Activated CD8-positive, alpha-beta T cell treated with anti-CD3 and anti-CD28 coated beads, Interleukin-2, amount 10 ng/mL, durations not matched to agents 7 days and 5 days (primary cell): ENCODE measurements at places on chromosomes 3 and 15. TPM values are rescaled to one million over a fixed set of nuclear protein-coding genes. Genes with fewer than 3 reads are reported as not detected.

MESP1 gene
- total RNA-seq: 1.8 TPM

- no peak overlapping the region for H3K4me3 ChIP-seq
- no peak for DNase-seq
- H3K27me3 ChIP-seq: no peaks in the 10 kb centered on the region
- no peaks in the 10 kb centered on the region for H3K36me3 ChIP-seq
Measured at GRCh38 chr3:22606461-22606860, 596.7 kb upstream of the UBE2E2 start.

DNA sequence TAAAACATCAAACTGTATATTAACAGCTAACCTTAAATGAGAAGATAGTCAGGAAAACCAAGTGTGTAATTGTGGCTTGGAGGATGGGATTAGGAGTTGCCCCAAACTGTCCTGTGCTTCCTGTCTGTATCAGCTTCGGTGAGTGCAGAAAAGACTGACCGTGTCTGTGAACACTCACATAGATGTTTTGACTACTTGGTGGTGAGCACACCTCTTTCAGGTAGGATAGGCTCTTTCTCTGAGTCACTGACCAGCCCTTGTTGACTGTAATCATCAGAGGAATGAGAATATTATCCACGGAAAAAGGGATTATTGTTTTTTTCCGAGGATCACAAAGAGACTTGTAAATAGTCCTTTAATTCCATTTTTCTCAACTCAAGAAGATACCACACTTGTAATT, 51.5 kb downstream of the GMNC start:
- no peaks in the 10 kb centered on the region for H3K27me3 ChIP-seq
- no peak overlapping the region for H3K4me3 ChIP-seq
- DNase-seq: no peak

GRCh38 chr15:93089727-93090305, 805 bp upstream of the RGMA start:
- no peak for DNase-seq
- peak overlapping the region; percentile 31 for H3K4me3 ChIP-seq
- peaks cover 55% of the 10 kb centered on the region for H3K27me3 ChIP-seq
- no peaks in the 10 kb centered on the region for H3K36me3 ChIP-seq
- no peak overlapping the region for H3K27ac ChIP-seq
- H3K4me1 ChIP-seq: peaks cover 16% of the 10 kb centered on the region

- H3K27me3 ChIP-seq: no peaks in the 10 kb centered on the region
- no peaks in the 10 kb centered on the region for H3K4me1 ChIP-seq
- H3K27ac ChIP-seq: no peak overlapping the region
- H3K36me3 ChIP-seq: peaks cover 50% of the 10 kb centered on the region
Measured at GRCh38 chr3:8886546-8886945, 76.7 kb downstream of the RAD18 start.
